NCI-H69 (cell line): ENCODE measurements at places on chromosomes 2 and 18.

- no peak for DNase-seq
These were observed 17.6 kb downstream of the NPPC start for GRCh38 chr2:231908584-231908983.

- no peak for DNase-seq
These were observed 51.7 kb upstream of the SATB2 start for GRCh38 chr2:199509403-199509802.

DNA sequence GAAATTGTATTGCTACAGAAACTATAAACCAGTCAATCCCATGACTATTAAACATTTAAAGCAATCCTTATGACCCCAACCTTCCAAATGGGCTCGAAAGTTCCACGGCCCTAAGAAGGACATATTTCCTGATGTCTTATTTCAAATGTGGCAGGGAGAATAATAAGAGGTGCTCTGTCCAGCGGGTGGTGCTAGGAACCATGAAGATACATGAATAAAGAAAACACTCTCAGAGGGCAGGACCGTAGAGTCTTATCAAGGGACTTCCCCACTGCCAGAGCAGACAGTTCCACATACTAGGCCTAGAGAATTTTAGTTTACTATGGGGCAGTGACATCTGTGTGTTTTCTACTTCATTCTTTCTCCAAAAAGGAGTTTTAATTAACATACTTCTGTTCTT is 187.1 kb upstream of the PIK3C3 start:
- peak; percentile 73 for DNase-seq

DNA sequence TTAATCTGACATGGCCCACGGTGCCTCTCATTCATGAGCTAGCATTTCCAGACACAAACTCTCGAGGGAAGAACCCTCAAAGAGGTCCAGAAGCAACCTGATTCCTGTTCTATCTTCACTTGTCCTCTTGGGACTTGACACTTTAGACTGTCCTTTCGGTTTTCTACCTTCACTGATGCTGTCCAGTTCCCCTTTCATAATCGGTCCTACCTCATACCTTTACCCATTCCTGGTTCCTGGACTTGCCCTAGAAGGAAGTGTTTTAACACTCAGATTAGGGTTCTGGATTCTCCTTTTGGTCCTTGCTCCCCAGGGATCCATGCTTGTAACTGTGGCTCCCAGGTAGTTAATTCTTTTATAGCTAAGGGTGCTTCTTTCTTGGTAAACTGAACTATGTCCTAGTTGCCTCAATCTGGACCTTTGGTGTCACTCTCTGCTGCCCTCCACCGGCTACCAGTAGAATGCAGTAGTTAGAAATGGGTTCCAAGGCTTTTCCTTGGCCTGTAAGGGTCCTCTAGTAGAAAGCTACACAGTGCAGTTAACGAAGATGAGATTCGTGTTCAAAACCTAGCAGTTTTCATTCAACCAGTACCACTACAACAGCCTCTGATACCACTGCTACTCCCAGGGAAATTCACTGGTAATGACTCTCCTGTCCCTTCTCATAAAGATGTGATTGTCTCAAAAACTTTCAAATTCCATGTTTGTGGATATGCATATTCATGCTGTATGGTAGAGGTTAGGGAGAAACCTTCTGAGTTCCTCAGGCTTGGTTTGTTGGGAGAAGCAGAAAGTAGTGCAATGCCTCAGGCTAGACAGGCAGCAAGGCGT is 178.1 kb upstream of the CYP26B1 start:
- DNase-seq = no peak

DNA sequence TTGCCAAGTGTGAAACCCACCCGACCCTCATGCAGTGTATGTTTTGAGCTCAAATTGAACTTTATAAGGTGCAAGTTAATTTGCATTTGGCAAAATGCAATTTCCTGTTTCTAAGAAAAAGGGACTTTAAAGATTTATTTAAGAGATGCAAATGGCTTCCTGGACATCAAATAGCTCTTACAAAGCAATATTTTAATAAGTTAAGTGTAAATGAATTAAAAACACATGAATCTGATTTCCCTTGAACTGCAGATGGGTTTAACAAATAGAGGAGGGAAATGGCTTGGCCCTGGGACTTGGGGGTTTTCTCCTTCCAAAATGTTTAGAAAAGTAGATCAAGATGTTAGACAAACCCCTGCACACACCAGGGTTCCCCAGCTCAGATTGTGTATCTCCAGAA is 116.0 kb downstream of the EN1 start:
- no peak for DNase-seq

DNA sequence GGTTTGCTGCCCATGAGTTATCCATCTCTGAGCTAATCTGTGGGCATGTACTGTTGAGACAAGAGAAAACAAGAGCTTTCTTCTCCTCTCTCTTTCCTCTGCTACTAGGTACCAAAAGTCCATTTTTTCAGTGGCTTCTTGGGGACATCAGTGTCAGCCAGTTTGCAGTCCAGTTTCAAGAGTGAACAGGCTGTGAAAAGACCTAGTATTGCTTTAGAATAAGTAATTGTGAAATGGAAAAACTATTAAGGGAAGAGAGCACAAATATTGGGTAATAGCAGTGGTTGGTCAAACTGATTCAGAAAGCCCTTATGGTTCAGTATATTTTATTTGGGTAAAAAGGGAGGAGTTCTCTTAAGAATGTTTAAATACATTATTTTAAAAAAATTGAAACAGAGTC is 33.0 kb upstream of the MEP1B start:
- DNase-seq = no peak

DNA sequence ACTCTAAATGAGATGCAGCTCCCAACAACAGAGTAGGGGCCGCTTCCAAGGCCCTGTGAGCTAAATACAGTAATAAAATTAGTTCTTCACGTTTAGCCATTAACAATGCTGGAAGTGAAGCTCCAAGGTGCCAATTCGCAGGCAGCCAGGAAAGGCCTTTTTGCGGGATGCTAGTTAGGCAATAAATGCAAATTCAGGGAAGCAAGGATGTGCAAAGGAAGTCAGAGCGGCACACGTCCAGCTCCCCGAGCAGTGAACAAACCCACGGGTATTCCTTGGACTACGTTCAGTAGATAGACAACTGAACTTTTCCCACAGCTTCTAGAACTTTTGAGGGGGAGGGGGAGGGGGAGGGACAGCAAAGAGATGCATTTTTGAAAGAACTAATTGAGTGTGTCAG is 6.9 kb downstream of the ZNF516 start:
- peak; percentile 60 for DNase-seq

- no peak for DNase-seq
These were observed 1.2 kb upstream of the UGT1A7 start for GRCh38 chr2:233680361-233681045.

DNA sequence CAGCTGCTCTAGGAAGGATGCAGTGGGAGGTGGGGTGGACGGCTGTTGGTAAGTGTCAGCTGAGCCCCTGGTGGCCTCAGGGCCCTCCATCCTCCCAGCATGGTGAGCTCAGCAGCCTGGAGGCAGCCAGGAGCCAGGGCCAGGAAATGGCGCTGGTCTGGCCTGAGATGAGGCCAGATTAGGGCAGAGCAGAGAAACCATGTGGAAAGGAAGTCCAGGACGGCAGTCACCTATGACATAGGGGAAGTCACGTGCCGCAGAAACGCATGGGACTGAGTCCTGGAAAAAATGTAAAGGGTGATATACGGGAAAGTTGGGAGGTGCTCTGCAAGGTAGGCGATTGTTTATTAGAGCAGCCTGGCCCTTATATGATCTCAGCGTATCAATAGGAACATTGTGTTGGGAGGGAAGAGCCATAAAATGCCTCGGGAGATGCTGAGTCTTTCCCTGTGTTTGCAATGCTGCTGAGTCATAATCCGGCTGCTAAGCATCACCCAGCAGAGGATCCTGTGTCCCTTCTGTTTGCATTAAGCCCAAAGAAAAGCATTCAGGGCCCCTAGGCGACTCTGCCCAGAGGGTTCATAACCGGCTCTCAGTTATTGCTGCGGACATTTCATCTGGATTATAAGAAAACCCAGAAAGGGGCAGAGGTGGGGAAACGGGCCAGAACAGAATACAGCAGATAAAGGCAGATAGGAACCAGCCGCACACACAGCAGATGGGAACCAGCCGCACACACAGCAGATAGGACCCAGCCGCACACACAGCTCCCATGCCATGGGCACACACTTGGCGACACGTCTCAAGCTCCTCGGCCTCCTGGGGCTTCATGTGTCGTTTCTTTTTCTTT is 30.3 kb upstream of the B3GNT7 start:
- peak; percentile 85 for DNase-seq

- peak; percentile 61 for DNase-seq
These were observed 864 bp upstream of the XPO1 start for GRCh38 chr2:61538920-61539520.

GRCh38 chr2:30444273-30444672 is 2.8 kb upstream of the LCLAT1 start:
- DNase-seq = no peak

- DNase-seq = peak; percentile 42
These were observed 48.7 kb upstream of the NBEAL1 start for GRCh38 chr2:202965810-202966460.

DNA sequence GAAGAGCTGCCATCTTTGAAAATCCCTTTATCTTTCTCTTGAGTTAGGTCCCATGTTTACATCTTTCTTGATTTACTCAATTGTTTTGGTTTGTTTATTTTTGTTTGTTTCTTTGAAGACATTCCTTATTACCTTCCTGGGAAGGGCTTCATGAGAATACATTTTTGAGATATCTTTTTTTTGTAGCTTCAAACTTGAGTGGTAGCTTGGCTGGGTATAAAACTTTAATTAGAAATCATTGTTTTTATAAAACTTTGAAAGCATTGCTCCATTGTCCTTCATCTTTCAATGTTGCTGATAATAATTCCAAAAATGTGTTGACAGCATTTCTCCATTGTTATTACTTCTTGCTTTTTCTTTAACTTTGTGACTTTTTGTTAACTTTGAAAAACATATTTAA is 145.9 kb upstream of the RBMS1 start:
- no peak for DNase-seq

GRCh38 chr2:55430211-55430975 is 10.7 kb upstream of the CCDC88A start:
- peak; percentile 72 for DNase-seq

GRCh38 chr2:196290136-196290535 is 118.8 kb upstream of the STK17B start:
- DNase-seq = no peak

- DNase-seq = no peak
These were observed 48.9 kb downstream of the ASXL2 start for GRCh38 chr2:25829377-25829704.

DNA sequence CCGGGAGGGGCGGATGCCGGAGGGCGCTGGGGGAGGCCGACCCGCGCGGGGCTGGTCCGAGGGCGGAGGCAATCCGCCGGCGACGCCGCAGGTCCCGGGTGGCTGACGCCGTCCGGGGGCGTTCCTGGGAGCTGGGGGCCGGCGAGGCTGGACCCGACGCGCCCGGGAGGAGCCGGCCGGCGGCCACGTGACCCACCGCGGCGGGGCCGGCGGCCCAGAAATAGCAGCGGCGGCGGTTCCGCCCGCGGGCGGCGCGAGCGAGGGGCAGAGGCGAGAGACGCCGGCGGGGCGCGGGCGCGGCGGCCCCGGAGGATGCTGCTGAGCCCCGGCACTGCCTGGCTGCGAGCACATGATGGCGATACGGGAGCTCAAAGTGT is at the start of gene RAB31:
RAB31 (plus strand) TSS at position 245 of the 377 bp plus-strand sequence; CDS start at position 350, 105 bp downstream.
- DNase-seq = peak; percentile 91

DNA sequence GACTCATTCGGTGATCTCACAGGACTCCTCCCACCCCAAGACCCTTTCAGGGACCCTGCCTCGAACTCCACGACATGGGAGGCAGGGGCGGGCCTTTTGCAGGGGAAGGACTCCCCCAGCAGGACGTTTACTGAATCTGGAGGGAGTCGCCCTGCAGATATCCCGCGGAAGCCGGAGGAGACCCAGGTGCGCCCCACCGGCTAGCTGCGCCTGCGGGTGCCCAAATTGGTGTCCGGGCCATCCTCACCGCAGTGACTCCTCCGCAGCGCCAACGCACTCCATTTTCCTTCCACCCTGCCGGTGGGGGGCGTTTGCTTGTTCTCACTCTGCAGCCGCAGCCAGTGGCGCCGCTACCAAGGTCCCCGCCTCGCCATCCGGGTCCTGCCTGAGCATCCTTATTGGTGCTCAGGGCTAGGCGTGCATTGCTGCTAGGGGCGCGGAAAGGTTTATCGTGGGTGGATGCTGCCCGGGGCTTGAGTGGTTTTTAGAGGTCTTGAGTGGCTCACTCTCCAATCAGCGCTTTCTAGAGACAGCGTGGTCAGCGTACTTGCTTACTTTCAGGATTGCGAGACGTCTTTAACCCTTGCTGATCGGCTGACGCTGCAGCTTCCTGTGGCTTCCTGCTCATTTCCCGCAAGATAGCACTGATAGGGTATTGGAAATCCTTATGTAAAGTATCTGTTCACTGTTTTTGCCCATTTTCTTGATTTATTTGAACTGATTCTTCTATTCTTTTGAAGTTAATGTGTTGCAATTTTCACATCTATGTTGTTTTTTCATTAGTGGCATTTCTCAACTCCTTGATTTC is 81.4 kb downstream of the BIN1 start:
- DNase-seq = peak; percentile 28

- no peak for DNase-seq
These were observed 98.5 kb downstream of the TACR1 start for GRCh38 chr2:75100801-75101151.

DNA sequence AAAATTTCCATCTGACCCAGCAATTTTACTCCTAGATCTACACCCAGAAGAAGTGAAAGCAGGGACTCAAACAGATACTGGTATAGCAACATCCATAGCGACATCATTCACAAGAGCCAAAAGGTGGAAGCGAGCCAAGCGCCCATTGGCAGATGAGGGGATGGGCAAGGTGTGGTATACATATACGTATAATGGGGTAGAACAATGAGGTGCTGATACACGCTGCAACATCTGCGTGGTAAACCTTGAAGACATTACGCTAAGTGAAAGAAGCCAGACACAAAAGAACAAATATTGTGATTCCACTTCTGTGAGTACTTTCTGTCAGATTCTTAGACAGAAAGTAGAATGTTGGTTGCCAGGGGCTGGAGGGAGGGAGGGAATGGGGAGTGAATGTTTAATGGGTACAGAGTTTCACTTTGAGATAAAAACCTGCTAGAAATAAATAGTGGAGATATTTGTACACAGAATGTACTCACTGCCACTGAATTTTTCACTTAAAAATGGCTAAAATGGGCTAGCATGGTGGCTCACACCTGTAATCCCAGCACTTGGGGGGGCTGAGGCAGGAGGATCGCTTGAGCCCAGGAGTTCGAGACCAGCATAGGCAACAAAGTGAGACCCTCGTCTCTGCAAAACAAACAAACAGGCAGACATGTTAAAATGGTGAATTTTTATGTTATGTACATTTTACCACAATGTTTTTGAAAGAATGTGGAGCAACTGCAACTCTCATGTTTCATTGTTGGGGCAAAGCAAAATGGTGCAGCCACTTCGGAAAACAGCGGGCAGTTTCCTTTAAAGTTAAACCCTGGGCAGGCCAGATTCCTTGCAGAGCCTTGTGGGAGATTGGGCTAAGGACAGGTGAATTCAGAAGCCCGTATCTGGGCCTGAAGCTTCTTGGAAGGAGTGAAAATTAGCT is 103.4 kb upstream of the MYCN start:
- no peak for DNase-seq

GRCh38 chr18:63180971-63181376 is 138.6 kb downstream of the BCL2 start:
- no peak for DNase-seq

DNA sequence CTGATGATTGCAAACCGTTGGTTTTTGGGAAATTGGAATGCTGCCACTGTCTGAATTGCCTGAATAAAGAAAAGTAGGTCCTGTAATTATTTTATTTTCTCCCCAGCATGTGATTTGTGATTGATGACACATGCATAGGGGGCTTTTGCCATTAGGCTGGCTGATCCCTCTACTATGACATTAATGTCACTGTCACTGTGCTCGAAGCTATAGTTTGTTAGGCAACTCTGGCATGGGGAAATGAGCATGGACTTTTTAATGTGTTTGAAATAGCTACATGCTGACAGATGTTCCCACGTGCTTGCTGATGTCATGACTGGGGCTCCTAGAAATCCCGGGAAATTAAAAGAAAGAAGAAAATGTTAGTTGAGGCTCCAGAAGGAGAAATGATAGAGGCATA is 99.1 kb downstream of the HRH4 start:
- DNase-seq = peak; percentile 74
